Activated CD8-positive, alpha-beta memory T cell treated with anti-CD3 and anti-CD28 coated beads for 1 hour (primary cell): ENCODE measurements at places on chromosomes 4 and X.

DNA sequence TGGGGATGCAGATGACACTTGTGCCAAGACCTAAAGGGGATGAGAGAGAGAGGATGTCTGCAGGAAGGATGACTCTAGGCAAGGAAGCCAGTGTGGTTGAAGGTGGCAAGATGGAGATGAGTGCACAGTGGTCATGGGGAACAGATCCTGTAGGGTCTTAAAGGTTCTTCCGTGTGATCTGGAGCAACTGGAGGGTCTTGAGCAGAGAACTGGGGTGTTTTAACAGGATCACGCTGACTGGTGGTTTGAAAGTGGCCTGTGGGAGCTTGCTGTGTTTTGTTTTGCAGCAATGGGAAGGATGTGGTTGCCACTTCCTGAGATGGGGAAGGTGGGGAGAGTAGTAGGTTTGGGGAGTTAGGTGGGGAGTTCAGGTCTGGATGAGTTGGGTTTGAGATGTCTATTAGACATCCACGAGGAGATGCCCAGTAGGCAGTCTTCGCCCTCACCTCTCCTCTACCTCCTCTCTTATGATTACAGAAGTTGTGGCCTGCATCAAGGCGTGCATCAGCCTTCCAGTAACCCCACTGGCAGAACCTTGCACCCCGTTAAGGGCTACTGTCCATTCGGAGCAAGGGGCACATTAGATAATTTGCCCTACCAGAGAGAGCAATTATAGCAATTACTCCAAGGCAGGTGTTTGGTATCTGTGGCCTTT, 1.4 kb upstream of the STBD1 start:
- DNase-seq = no peak

GRCh38 chrX:155434906-155435743, 23.3 kb downstream of the F8A3 start:
- no peak for DNase-seq

GRCh38 chr4:57668621-57669020, 558.4 kb upstream of the IGFBP7 start:
- DNase-seq = no peak

DNA sequence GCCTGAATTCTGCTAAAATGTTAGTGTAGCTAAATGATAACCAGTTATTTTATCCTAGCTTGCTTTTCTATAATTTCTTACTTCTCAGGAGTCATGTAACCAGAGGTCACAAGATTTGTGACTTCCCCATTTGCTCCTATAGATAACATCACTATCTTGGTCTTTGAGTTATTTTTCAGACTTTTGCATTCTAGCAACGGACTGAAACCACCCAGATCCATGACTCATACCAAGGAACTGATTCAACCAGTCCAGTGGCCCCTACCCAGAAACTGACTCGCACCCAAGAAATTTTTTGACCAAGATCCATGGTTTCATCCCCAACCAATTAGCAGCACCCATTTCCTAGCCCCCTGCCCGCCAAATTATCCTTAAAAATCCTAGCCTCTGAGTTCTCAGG, 50.0 kb downstream of the IQCM start:
- DNase-seq = no peak

GRCh38 chrX:31547416-31547815, 475.6 kb upstream of the FTHL17 start:
- DNase-seq = no peak

- no peak for DNase-seq
These were observed 169.8 kb downstream of the CLCN4 start for GRCh38 chrX:10326578-10326977.

- DNase-seq = no peak
These were observed 50.2 kb downstream of the DDX3X start for GRCh38 chrX:41384051-41384705.

- no peak for DNase-seq
These were observed 27.8 kb upstream of the RNF128 start for GRCh38 chrX:106698693-106699092.

- DNase-seq = no peak
These were observed 37.4 kb downstream of the EDA2R start for GRCh38 chrX:66601522-66601921.

DNA sequence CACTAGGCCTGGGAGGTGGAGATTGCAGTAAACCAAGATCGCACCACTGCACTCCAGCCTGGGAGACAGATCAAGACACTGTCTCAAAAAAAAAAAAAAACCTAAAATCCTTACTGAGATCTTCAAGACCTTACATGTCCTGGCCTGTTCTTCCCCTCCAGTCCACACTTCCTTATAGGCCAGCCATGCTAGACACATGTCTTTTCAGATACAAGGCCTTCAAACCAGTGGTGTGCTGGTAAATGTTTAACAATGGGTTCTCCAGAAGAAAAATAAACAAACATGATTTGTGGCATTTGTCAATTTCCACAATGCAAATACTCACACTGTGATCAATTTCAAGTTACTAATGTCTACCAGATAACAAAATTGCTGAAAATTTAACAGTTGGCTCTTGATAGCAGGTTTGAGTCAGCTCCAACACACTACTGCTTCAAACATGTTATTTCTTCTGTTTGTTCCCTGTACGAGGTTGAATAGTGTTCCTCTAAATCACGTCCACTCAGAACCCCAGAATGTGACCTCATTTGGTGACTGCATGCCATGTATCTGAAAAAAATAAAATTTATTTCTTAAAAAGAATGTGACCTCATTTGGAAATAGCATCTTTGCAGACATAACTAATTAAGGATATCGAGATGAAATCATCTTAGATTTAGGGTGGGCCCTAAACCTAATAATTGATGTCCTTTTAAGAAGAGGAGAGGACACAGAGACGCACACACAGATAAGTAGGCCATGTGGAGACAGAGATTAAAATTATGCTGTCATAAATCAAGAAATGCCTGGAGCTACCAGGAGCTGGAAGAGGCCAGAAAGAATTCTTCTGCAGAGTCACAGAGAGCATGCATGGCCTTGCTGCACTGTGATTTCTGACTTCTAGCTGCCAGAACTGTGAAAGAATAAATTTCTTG, 144.4 kb downstream of the ZNF674 start:
- DNase-seq = no peak

- no peak for DNase-seq
These were observed 204.6 kb downstream of the RBMX2 start for GRCh38 chrX:130606425-130606824.

DNA sequence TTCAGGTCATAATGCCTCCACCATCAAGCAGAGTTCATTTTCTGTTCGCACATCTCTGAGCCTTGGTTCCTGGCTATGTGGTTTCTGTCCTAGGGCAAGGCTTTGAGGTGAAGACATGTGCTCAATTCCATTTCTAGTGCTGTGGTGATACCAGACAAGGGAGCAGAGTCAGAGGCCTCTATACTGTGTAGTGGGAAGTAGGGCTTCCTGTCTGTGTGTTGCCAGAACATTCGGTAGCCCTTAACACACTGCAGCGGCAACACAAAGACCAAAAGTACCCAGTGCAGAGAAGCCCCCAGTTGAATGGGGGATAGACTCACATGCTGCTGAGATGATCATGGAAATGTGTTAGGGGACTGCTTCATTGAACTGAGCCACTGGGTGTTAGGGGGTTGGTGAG, 56.4 kb downstream of the STARD8 start:
- no peak for DNase-seq

- no peak for DNase-seq
These were observed 32.0 kb upstream of the AMELX start for GRCh38 chrX:11261260-11261659.

GRCh38 chr4:114783215-114783595, 184.6 kb downstream of the UGT8 start:
- DNase-seq = no peak

- DNase-seq = no peak
These were observed 2.2 kb downstream of the USO1 start for GRCh38 chr4:75726577-75726976.

GRCh38 chr4:108405586-108405985, 214.8 kb upstream of the RPL34 start:
- DNase-seq = no peak

- no peak for DNase-seq
These were observed 15.3 kb downstream of the NPY1R start for GRCh38 chr4:163317110-163317509.

DNA sequence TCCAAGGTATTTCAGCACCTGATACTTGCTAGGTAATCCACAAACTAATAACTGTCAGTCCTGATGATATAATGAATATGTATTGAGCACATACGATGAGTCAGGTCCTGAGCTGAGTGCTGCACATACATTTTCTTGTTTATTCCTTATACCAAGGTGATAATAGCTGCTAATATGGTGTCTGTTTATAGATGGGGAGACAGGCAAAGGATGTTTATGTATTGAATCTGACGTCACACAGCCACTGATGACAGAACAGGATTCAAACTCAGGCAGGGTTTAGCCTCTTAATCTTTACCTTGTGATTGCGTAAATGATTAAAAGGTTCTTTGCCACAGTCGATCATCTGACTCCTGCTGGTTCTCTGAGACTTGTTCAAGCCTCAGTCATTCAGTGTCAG, 609.9 kb upstream of the CPEB2 start:
- DNase-seq = no peak

GRCh38 chrX:131987252-131987651, 35.9 kb upstream of the STK26 start:
- no peak for DNase-seq

- DNase-seq = no peak
These were observed 914.2 kb upstream of the LCORL start for GRCh38 chr4:18935659-18936345.
